ENCODE measurements at places on chromosomes 5 and 9.

- no peaks in the 10 kb centered on the region for H3K27me3 ChIP-seq
- H3K27ac ChIP-seq = no peak overlapping the region
- DNase-seq = no peak
- H3K4me1 ChIP-seq = 0 out of 2 replicates have a peak, but pooled peaks cover 3% of the 10 kb centered on the region
Measured at GRCh38 chr5:36462295-36463021, 143.9 kb upstream of the SLC1A3 start.

- peak overlapping the region; percentile 73 for H3K27ac ChIP-seq
- H3K27me3 ChIP-seq = no peaks in the 10 kb centered on the region
- H3K36me3 ChIP-seq = no peaks in the 10 kb centered on the region
- peaks cover 27% of the 10 kb centered on the region for H3K4me1 ChIP-seq
- DNase-seq = peak; percentile 55
Measured at GRCh38 chr5:127290946-127291693, 524 bp downstream of the MEGF10 start.

GRCh38 chr9:130034570-130034969 is 8.4 kb downstream of the FNBP1 start:
- H3K27me3 ChIP-seq = no peaks in the 10 kb centered on the region
- H3K4me1 ChIP-seq = no peaks in the 10 kb centered on the region
- H3K4me3 ChIP-seq = no peak overlapping the region
- DNase-seq = no peak

GRCh38 chr9:110337727-110338126 is at the start of gene TXNDC8:
TSS of gene TXNDC8 (minus strand) at chr9:110337863.
- H3K36me3 ChIP-seq = no peaks in the 10 kb centered on the region
- H3K4me1 ChIP-seq = no peaks in the 10 kb centered on the region
- H3K27ac ChIP-seq = no peak within 1 kb of the TSS
- no peaks in the 10 kb centered on the region for H3K27me3 ChIP-seq

GRCh38 chr5:155091768-155092717 is 78.5 kb downstream of the KIF4B start:
- no peak overlapping the region for H3K4me3 ChIP-seq
- H3K27ac ChIP-seq = no peak overlapping the region
- no peaks in the 10 kb centered on the region for H3K36me3 ChIP-seq
- no peaks in the 10 kb centered on the region for H3K4me1 ChIP-seq

DNA sequence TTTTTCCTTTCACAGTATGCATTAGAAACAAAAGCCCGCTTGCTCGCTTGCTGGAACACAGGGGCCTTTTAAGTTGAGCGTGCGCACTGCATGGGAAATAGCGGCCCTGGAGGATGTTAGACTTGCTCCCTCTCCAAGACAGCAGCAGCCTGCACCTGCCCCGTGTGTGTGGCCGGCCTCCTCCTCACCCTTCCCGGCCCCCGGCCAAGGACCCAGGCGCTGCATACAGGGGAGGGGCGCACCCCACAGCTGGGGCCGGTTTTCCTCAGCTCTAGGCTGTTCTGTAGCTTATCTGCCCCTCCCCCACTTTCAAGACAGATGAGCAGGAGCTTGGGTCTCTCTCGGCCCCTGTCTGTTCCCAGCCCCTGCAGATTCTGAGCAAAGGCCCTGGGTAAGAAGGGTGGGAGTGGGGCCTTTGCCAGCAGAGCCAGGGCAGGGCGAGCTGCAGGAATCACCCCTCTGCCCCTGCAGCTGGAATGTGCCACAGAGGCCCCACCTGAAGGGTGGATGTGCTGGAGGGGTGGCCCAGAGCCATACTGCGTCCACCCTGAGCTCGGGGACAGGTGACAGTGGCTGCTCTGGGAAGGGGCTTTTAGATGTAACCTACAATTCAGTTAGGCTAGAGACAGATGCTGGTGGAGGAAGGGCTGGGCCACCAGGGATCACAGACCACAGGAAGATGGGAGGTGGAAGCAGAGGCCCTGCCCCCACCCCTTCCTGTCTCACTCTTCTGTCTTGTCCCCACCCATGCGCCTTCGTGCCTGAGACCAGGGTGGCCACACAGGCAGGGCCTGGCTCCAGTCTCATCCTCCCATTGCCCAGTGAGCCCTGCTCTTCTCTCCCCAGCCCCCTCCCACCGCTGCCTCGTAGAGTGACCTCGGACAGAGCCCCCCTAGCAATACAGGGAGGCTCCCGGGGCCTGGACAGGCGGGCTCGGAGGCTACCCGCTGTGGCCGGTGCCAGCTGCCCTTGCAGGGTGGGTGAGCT is 132.4 kb downstream of the DAB2IP start:
- no peaks in the 10 kb centered on the region for H3K36me3 ChIP-seq
- H3K27ac ChIP-seq = peak overlapping the region; percentile 59

DNA sequence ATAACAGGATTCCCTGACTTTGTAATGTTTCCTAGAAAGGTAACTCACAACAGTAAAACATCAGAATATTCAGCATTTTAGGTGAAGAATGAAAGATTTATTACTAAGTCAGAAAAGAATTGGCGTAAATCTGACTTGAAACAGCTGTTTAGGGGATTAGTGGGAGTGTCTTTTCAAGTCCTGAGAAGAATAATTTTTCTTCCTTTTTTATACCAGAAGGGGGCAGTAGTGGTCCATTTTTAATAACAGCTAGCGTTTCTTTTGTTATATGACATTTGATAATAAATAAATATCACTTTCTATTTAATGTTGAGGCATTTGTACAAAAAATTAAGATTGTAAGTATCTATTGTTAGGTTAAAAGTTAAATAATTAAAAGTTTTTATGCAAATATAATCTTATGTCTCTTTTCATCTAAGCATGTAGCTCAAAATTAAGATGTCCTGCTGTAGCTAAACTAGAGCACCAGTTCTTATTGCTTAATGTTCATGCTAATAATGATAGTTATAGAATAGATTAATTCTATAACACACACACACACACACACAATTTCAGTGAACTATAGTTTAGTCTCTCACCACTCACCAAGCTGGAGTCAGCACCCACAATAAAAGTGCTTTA is 258.7 kb upstream of the ARRDC3 start:
- no peak overlapping the region for H3K27ac ChIP-seq
- peaks cover 10% of the 10 kb centered on the region for H3K4me1 ChIP-seq
- no peaks in the 10 kb centered on the region for H3K27me3 ChIP-seq

DNA sequence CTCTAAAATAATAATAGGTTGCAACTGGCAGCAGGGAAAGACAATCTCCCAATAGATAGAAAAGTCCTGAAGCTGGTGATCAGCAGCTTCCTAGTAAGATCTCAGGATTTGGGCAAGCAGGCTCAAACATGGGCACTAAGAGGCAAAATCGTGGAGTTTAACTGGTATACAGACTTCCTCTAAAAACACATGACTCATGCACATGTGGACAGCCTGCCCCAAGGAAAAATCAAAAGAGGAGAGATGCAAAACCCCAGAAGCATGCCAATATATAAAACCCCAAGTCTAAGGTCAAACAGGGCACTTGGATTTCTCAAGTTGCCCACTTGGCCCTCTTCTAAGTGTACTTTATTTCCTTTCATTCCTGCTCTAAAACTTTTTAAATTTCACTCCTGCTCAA is 62.8 kb downstream of the CDKN2A start:
- no peaks in the 10 kb centered on the region for H3K27me3 ChIP-seq
- H3K4me3 ChIP-seq = no peak overlapping the region
- H3K27ac ChIP-seq = no peak overlapping the region

GRCh38 chr9:21516796-21517195 is 34.7 kb upstream of the IFNE start:
- H3K4me1 ChIP-seq = no peaks in the 10 kb centered on the region
- H3K4me3 ChIP-seq = no peak overlapping the region
- H3K36me3 ChIP-seq = no peaks in the 10 kb centered on the region
- H3K27me3 ChIP-seq = no peaks in the 10 kb centered on the region
- no peak overlapping the region for H3K27ac ChIP-seq

DNA sequence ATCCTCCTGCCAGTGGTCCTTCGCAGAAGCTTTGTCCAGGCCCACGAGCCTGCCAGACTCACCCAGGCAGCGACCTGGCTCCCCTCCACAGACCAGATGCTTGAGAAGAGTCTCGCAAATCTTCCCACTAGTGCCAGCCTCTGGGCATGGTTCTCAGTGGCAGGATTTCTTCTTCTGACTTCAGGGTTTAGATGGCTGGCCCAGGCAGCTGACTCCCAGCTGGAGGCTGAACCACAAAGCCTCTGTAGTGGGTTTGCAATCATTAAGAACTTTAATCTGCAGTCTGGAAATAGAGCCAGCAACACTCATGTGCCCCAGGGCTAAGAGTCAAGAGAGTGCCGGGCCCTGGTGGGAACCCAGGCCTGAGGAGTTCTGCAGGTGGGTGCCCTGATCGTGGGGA is 90.6 kb upstream of the ICE1 start:
- DNase-seq = no peak
- peaks cover 22% of the 10 kb centered on the region for H3K4me1 ChIP-seq
- no peaks in the 10 kb centered on the region for H3K36me3 ChIP-seq
- no peak overlapping the region for H3K4me3 ChIP-seq
- H3K27me3 ChIP-seq = no peaks in the 10 kb centered on the region

- H3K4me3 ChIP-seq = no peak overlapping the region
Measured at GRCh38 chr5:103469288-103470040, 93.1 kb downstream of the NUDT12 start.

DNA sequence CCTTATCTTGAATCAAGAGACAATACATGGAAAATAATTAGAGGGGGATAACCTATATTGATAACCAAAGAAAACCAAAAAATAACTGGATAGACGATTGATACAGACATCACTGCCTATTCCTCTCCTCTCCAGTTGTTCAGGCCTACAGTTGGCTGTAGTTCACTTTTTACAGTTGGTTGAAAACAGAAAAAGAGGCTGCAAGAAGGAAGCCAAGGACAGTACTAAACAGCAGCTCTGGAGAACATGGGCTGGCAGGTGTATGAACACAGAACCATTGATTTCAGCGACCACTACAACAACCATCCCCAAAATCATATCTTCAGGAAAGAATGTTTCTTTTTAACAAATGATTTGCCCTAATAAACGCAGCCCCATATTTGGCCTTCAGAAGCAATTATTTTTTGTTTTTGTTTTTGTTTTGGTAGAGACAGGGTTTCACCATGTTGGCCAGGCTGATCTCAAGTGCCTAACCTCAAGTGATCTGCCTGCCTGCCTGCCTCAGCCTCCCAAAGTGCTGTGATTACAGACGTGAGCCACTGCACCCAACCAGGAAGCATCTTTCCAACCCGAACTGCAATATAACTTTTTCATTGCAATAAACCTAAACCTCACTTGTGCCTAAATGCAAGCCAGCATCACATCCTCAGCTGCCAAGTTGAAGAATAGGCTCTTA is 64.3 kb downstream of the MLLT3 start:
- no peaks in the 10 kb centered on the region for H3K36me3 ChIP-seq
- H3K4me1 ChIP-seq = peaks cover 20% of the 10 kb centered on the region
- H3K27ac ChIP-seq = no peak overlapping the region
- DNase-seq = no peak

- DNase-seq = no peak
- no peaks in the 10 kb centered on the region for H3K4me1 ChIP-seq
- H3K36me3 ChIP-seq = no peaks in the 10 kb centered on the region
- no peaks in the 10 kb centered on the region for H3K27me3 ChIP-seq
- peak overlapping the region; percentile 63 for H3K27ac ChIP-seq
Measured at GRCh38 chr5:141598391-141599345, 20.1 kb downstream of the DIAPH1 start.
